ENCODE measurements at places on chromosomes 12 and 14.

- no peak for DNase-seq
Measured at GRCh38 chr12:122235741-122236140, 9.9 kb upstream of the DIABLO start.

DNA sequence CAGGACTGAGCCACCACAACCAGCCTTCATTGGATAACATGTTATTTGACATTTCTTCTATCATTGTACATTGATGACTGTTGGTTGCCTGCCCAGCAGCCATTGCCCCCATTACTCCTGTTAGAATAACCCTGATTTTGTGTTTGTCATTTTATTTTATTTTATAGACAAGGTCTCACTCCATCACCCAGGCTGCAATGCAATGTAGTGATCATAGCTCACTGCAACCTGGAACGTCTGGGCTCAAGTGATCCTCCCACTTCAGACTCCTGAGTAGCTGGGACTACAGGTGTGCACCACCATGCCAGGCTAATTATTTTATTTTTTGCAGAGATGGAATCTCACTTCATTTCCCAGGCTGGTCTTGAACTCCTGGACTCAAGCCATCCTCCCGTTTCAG lies 33.2 kb upstream of the LTA4H start:
- DNase-seq: no peak

- peak; percentile 91 for DNase-seq
Measured at GRCh38 chr12:106288494-106289195, 13.9 kb upstream of the TCP11L2 start.

DNA sequence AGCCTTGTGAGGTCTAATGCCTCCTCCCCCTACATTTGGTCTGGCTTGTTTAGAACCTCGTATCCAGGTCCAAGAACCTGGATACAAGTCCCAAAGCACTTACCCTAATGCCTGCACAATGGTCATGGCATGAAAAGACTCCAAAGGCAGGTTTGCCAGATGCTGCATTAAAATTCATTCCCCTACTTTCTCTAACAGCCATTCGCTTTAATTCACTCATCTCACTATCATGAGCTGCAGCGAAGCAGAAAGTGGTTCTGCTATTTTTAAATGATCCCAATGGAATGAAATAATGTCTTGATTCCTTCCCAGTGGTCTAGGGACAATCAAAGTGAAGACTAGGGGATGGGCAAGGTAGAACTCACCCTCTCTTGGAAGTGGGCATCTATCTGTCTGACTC lies 72.5 kb upstream of the MAX start:
- DNase-seq: no peak

GRCh38 chr12:131829356-131829747 lies 1.2 kb downstream of the MMP17 start:
- no peak for DNase-seq

- DNase-seq: no peak
Measured at GRCh38 chr12:91746976-91747375, 398.7 kb downstream of the BTG1 start.

DNA sequence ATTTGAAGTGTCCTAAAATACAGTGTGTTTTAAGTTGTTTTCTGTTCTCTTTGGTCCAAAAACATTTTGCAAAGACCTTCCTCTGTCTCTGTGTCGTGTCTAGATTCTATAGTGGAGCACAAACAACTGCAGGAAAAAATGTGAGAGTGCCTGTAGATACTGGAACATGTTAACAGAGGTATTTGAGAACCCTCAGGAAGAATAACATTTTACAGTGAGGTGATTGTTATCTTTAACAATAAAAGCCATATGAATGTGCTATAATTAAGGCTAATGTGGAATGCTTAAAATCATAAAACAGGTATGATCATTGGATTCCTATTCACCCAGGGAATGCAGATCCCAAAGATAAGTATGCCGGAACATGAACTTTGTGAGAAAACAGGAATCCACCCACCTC lies 98.0 kb downstream of the SAMD4A start:
- DNase-seq: no peak

GRCh38 chr14:75725481-75725880 lies 64.4 kb downstream of the TTLL5 start:
- no peak for DNase-seq

GRCh38 chr14:86766469-86766868 lies 1226.5 kb downstream of the GALC start:
- peak; percentile 22 for DNase-seq

DNA sequence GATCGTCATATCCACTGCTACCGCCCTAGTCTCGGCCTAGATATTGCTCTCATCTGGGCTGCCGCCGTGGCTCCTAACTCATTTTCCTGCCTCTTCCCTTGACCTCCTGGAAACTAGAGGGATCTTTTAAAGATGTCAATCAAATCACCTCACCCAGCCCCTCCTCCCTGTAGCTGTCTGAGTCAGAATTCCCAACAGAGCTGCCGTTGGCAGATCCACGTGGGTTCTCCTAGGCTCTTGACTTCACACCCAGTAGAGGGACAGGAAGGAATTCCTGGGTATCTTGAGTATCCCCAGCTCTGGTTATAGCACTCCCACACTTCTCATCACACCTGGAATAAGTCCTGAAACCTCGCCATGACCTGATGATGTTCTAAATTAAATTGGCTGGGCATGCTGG lies 11.9 kb downstream of the TGFB3 start:
- no peak for DNase-seq

DNA sequence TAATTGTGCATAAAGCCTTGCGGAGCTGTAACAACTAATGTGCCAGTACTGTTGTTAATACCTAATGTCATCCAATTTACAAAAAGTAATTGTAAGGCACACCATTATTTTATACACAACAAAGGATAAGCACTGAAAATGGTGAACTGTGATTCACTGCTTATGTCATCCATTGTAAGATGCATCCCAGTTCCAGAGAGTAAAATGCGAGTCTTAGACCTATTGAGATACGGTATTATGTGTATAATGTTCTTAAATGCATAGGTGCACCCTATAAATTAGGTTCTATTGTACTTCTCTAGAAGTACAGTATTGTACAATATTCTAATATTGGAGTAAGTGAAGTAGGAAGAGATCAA lies 406 bp downstream of the PARP2 start:
- DNase-seq: peak; percentile 21

GRCh38 chr14:24135584-24135833 lies 485 bp upstream of the PSME1 start:
- no peak for DNase-seq

- no peak for DNase-seq
Measured at GRCh38 chr14:99249389-99249788, 22.6 kb downstream of the BCL11B start.

DNA sequence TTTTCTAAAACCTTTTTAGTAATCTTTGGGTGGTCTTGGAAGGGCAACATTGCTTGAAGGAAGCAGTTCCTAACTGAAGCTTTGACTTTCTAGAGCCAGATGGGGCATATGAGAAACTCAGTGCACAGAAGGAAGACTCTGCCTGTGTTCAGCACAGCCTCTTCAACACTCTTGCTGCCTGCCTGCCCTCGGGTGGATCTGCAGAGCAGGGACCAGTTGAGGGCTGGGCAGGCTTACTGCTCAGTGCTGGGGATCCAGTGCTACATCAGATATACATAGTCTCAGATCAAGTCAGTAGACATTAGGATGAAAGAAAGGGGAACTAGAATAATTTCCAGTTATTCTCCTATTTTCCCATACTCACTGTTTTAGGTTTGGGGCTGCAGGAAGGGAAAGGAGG lies 29.5 kb upstream of the TMX1 start:
- no peak for DNase-seq

DNA sequence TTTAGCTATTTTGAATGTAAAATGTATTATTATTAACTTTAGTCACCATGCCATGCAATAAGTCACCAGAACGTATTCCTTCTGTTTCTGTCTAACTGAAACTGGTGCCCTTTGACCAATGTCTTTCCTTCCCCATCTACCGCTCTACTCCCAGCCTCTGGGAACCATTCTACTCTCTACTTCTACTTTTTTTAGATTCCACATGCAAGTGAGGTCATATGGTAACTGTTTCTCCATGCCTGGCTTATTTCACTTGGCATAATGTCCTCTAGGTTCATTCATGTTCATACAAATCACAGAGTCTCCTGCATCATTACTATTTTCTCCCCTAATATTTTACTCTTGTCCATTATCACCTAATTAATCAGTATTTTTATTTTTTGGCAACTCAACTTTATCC lies 160.1 kb downstream of the TMX1 start:
- no peak for DNase-seq

DNA sequence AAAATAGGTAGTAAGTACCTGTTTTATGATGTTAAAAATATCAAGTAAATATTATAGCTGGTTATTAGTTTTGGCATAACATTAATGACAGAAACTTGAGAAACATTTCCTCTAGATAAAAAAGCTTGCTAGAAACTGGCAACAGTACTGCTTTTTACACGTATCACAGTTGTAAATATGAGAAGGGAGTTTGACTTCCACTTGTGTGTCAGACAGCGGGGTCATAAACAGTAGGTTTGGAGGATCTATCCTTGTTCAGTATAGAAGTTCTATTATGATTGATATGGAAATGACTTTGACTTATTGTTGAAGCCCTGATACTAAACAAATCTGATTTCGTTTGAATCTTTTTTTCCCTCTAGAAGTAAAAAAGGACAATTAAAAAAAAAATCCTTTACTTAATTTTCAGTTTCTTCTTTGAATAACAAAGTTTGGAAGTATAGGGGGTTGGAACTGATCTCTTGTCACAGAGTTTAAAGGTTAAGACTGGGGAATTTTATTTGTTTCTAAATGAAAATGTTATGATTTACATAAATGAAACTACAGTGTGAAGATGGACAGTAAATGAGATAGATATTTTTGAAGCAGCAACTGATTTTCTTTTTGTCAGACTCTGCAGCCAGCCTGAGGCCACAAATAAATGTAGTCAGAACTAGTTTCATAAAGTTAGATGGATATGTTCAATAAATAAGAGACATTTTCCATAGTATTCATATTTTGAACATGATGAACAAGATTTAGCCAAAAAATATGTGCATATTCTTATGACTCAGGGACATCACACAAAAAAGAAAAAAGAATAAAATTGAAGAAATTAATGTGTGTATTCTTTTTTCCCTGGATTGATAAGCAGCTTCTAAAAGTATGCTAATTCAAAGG lies 50.1 kb downstream of the WNK1 start:
- DNase-seq: no peak

DNA sequence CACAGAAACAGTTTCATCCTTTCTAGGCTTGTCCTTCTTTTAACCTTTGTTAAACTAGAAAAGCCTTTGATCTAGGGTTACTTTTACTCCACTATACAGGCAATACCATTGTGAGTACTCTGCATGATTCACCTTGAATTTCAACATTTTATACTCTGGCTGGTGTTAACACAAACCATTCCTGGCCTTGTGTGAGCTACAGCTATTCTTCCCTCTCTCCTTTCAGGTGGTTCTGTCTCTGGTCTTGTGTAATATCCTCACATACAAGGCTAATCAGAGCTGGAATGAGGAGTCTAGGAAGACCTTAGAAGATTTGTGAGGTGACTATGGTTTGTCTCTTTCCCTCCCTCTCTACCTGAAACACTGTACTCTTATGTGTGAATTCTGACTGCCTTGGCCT lies 837.4 kb upstream of the USP15 start:
- no peak for DNase-seq
